Osteoblast (primary cell): ENCODE measurements at places on chromosomes 5 and 9. TPM values are rescaled to one million over a fixed set of nuclear protein-coding genes. Genes with fewer than 3 reads are reported as not detected.

DNA sequence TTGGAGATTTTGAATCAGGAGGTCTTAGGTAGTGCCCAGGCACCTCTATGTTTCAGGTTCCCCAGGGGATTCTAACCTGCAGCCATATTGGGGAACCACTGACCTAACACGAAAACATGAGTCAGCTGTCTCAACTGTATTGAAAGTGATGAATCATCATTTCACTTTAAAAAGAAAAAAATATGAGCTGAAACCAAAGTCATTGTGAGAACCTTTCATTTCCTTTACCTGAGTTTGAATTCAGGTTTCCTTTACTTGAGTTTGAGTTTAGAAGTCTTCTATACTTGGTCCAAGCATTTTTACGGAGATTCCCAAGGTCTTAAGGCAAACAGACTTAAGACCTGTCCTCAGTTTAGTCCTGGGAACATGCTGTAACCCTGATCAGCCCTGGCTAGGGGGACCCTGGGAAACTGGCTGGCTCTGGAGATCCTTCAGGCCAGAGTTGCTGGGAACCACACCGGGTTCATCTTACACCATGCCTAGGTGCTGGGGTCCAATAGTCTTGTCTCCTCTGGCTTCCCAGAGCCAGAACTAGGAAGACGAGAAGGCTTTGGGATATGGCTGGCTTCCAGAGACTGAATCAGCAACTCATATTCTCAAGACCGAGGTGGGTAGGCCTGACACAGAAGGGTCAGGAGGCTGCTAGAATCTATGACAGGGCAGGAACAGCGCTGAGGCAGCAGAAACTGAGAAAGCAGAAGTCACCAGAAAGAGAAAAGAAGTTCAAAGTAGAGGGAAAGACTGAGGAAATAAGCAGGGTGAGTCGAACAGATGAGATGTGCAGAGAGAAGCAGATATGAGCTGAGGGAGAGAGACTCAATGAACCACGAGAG is 16.4 kb upstream of the PDCD1LG2 start:
- DNase-seq: peak; percentile 83

GRCh38 chr5:66788556-66788955 is 192.4 kb downstream of the MAST4 start:
- DNase-seq: no peak

WNT8A gene
- total RNA-seq: not detected in 2 replicates

- peak; percentile 85 for DNase-seq
Observed at GRCh38 chr9:119368681-119369581, at the start of gene BRINP1. TSS of gene BRINP1 (minus strand) at chr9:119369435. CDS start at chr9:119313355, 56,080 bp downstream.
